T-helper 17 cell (primary cell): ENCODE measurements at places on chromosomes 4 and X.
A peak's percentile ranks its signal among the peaks of the same experiment; 100 is the strongest.

GRCh38 chr4:4866124-4866865 is 6.8 kb downstream of the MSX1 start:
- no peak for DNase-seq
- peaks cover 17% of the 10 kb centered on the region for H3K4me1 ChIP-seq
- peak overlapping the region; percentile 80 for H3K27ac ChIP-seq
- H3K36me3 ChIP-seq: peaks cover 2% of the 10 kb centered on the region

- no peaks in the 10 kb centered on the region for H3K4me1 ChIP-seq
- no peak overlapping the region for H3K4me3 ChIP-seq
- no peak for DNase-seq
- no peak overlapping the region for H3K27ac ChIP-seq
- no peaks in the 10 kb centered on the region for H3K27me3 ChIP-seq
- peaks cover 12% of the 10 kb centered on the region for H3K36me3 ChIP-seq
These were observed 53.7 kb downstream of the UPRT start for GRCh38 chrX:75327607-75328006.

- no peak for DNase-seq
- H3K36me3 ChIP-seq: peaks cover 11% of the 10 kb centered on the region
- no peak overlapping the region for H3K4me3 ChIP-seq
- no peak overlapping the region for H3K27ac ChIP-seq
- peaks cover 7% of the 10 kb centered on the region for H3K4me1 ChIP-seq
These were observed 68.3 kb downstream of the MANBA start for GRCh38 chr4:102692474-102692873.

DNA sequence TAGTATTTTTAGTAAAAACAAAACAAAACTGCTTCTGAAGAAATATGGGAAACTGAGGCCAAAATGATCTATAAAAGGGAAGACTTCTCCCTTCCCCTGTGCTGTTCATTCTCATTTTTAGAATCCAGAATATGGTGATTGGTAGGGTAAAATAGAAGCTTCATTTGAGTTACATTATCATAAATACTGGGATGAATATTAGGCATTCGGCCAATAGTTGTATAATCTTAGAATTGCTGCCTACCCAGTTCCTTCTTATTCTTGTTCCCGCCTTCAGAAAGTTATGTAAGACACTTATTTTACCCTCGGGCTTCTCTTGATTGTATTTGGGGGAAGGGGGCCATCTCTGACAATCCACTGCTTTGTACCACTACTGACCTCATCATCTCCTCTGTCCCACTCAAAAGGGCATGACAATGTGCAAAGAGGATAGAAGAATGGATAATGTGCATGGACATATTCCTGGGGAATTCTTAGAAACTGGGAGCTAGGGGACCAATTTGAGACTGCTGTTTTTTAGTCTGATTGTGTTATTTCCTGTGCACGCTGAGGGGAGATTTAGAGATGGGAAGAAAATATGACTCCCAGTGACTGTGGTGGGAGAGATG is 588 bp downstream of the ART3 start:
- H3K27me3 ChIP-seq: peaks cover 23% of the 10 kb centered on the region
- DNase-seq: no peak
- no peak overlapping the region for H3K4me3 ChIP-seq
- no peaks in the 10 kb centered on the region for H3K4me1 ChIP-seq
- no peak overlapping the region for H3K27ac ChIP-seq
- H3K36me3 ChIP-seq: no peaks in the 10 kb centered on the region

DNA sequence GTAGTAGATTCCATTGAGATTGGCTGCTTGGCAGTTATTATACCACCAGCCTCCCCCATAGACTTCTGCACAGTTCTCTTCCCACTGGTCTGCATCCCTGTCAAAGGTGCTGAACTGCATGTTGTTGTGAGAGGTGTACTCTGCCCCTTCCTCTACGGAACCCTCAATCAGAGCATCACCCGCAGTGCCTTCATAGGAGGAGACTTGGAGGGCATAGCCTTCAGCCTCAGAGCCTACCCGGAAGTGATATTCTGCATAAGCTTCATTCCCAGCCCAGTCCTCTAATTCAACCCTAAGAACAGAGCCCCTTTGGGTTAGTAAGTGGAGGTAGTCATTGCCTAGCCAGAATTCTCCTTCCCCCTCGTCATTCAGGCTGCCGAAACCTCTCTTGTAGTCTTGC is 6.3 kb downstream of the FGA start:
- no peak overlapping the region for H3K4me3 ChIP-seq
- H3K4me1 ChIP-seq: peaks cover 2% of the 10 kb centered on the region
- DNase-seq: no peak
- H3K27ac ChIP-seq: no peak overlapping the region
- H3K36me3 ChIP-seq: peaks cover 2% of the 10 kb centered on the region

- peaks cover 3% of the 10 kb centered on the region for H3K36me3 ChIP-seq
- no peak overlapping the region for H3K4me3 ChIP-seq
- peaks cover 13% of the 10 kb centered on the region for H3K4me1 ChIP-seq
- H3K27me3 ChIP-seq: no peaks in the 10 kb centered on the region
- DNase-seq: no peak
These were observed 509.6 kb upstream of the DIPK2B start for GRCh38 chrX:45710081-45710801.

- H3K27me3 ChIP-seq: no peaks in the 10 kb centered on the region
- no peak overlapping the region for H3K4me3 ChIP-seq
- no peak overlapping the region for H3K27ac ChIP-seq
- no peaks in the 10 kb centered on the region for H3K4me1 ChIP-seq
- peaks cover 3% of the 10 kb centered on the region for H3K36me3 ChIP-seq
- no peak for DNase-seq
These were observed 30.7 kb downstream of the NUP54 start for GRCh38 chr4:76117536-76117935.

DNA sequence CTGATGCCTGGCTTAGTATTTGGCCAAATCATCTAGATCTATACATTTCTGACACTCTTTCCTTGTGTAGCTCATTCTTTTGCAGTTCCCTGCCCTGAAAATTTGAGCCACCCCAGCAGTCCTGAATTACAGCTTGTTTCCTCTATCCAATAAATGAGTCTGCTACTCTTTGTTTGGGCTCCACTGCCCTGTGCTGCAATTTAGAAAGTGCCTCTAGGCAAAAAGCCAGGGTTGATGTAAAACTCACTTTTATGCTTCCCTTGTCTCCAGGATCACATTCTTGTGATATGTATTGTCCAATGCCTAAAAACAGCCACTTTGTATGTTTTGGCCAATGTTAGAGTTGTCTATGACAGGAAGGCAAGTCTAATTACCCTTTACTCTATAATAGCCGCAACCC is 101.7 kb upstream of the MAP3K15 start:
- peaks cover 14% of the 10 kb centered on the region for H3K4me1 ChIP-seq
- H3K27me3 ChIP-seq: no peaks in the 10 kb centered on the region
- no peaks in the 10 kb centered on the region for H3K36me3 ChIP-seq

- no peak for DNase-seq
- H3K36me3 ChIP-seq: peaks cover 6% of the 10 kb centered on the region
- peak overlapping the region; percentile 99 for H3K4me3 ChIP-seq
- peak overlapping the region; percentile 99 for H3K27ac ChIP-seq
- H3K4me1 ChIP-seq: peaks cover 48% of the 10 kb centered on the region
These were observed 19.1 kb downstream of the SH3BP2 start for GRCh38 chr4:2811830-2812611.

GRCh38 chrX:119156241-119156640 is 28.6 kb upstream of the KIAA1210 start:
- peaks cover 18% of the 10 kb centered on the region for H3K27me3 ChIP-seq
- no peaks in the 10 kb centered on the region for H3K36me3 ChIP-seq
- no peak for DNase-seq
- no peak overlapping the region for H3K27ac ChIP-seq
- H3K4me1 ChIP-seq: no peaks in the 10 kb centered on the region

GRCh38 chr4:78424461-78424860 is 127.1 kb upstream of the ANXA3 start:
- H3K36me3 ChIP-seq: no peaks in the 10 kb centered on the region
- H3K27ac ChIP-seq: no peak overlapping the region
- no peak overlapping the region for H3K4me3 ChIP-seq
- peaks cover 20% of the 10 kb centered on the region for H3K27me3 ChIP-seq
- H3K4me1 ChIP-seq: no peaks in the 10 kb centered on the region
- DNase-seq: no peak

DNA sequence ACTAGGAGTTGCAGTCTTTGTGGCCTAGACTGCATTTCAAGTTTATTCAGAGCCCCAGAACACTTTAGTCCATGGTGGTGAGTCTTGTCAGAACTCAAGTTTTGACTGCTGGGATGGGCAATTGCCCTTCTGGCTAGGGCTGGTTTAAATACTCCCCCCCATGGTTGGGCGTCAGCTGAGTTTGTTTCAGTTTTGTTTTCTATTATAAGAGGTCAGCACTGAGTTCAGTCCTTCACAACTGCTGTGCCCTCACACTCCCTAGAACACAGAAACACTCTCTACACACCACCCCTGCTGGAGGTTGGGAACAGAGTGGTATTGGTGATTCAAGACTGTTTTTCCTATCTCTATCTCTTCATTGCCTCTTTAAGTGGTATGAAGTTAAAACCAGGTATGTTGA is 217.0 kb downstream of the GUCY2F start:
- DNase-seq: no peak
- no peak overlapping the region for H3K27ac ChIP-seq
- H3K36me3 ChIP-seq: no peaks in the 10 kb centered on the region
- no peaks in the 10 kb centered on the region for H3K4me1 ChIP-seq

GRCh38 chr4:4712800-4713528 is 146.5 kb upstream of the MSX1 start:
- H3K27ac ChIP-seq: no peak overlapping the region
- no peaks in the 10 kb centered on the region for H3K4me1 ChIP-seq
- H3K27me3 ChIP-seq: no peaks in the 10 kb centered on the region

- H3K4me3 ChIP-seq: no peak overlapping the region
- no peaks in the 10 kb centered on the region for H3K36me3 ChIP-seq
- no peaks in the 10 kb centered on the region for H3K4me1 ChIP-seq
- no peak for DNase-seq
- H3K27ac ChIP-seq: no peak overlapping the region
These were observed 13.5 kb upstream of the PRPS2 start for GRCh38 chrX:12777670-12778069.

DNA sequence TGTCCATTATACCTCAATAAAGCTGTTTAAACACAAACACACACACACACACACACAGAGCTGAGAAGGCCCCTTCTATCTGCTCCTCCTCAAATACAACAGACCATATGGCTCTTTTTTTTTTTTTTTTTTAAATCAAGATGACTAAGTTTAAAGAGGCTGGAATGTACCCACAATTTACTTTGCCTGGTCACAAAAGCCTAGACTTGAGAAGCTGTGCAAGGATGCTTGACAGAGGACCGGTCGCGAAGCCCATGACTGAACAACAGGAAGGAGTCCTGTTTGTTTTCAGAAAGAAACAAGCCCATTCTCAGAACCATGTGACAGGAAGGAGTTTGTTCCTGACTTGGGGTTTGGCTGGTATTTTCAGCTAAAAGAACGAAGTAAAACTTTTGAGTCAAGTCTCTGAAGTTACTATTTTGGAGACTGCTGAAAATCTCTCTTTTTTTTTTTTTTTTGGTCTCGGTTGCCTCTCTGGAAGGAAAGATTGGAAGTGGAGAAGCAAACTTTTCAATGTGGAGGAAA is 650.9 kb upstream of the TENM3 start:
- H3K4me3 ChIP-seq: no peak overlapping the region
- DNase-seq: no peak
- no peak overlapping the region for H3K27ac ChIP-seq
- no peaks in the 10 kb centered on the region for H3K27me3 ChIP-seq
- H3K36me3 ChIP-seq: no peaks in the 10 kb centered on the region

DNA sequence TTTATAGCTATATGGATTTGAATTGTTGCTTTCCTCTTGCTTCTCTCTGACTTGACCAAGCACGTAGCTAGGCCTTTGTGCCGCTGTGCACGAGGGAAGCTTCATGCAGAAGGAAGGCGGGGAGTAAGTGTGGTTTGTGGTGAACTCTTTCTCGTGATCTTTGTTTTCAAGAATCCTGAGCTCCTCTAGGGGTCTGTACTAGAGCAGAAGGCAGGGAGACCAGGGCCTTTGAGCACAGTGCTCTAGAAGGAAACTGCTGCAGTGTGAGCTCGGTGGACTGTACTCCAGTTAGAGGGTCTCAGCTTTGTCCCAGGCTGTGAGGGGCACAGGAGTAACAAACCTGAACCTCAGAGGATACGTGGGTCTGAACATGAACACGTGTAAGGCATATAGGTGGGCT is 49.0 kb downstream of the AGA start:
- no peak overlapping the region for H3K27ac ChIP-seq
- no peaks in the 10 kb centered on the region for H3K36me3 ChIP-seq
- H3K27me3 ChIP-seq: peaks cover 7% of the 10 kb centered on the region
- no peak for DNase-seq
- peaks cover 10% of the 10 kb centered on the region for H3K4me1 ChIP-seq

DNA sequence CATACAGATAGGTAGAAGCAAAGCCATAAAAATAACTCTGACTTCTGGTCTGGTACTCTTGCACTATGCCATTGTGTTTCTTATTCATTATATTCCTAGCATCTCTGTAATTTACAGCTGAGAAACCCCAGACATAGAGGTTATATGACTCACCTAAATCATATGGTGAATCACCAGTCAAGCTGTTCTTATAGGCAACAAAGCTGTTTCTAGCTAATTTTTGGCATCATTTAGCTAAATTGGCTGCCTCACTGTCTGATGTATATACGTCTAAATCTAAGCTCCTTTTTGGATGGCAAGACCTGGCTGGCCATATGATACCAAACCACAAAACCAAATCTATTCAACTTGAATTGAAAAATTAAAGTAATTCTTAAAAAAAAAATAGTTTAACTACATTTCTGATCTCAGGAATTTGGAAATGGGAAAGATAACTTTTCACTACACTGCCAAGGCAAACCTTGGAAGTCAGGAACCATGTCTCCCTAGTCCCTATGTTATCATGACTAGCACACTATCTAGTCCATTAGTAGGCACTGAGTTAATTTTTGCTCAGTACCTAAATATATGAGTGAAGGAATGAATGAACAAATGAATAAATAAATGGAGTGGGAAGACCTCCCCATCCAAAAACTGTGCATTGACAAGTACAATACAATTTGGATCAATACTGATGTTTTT is 41.3 kb upstream of the STAG2 start:
- H3K4me3 ChIP-seq: no peak overlapping the region
- no peaks in the 10 kb centered on the region for H3K27me3 ChIP-seq
- H3K36me3 ChIP-seq: no peaks in the 10 kb centered on the region
- DNase-seq: no peak
- H3K27ac ChIP-seq: peak overlapping the region; percentile 32
- H3K4me1 ChIP-seq: no peaks in the 10 kb centered on the region

DNA sequence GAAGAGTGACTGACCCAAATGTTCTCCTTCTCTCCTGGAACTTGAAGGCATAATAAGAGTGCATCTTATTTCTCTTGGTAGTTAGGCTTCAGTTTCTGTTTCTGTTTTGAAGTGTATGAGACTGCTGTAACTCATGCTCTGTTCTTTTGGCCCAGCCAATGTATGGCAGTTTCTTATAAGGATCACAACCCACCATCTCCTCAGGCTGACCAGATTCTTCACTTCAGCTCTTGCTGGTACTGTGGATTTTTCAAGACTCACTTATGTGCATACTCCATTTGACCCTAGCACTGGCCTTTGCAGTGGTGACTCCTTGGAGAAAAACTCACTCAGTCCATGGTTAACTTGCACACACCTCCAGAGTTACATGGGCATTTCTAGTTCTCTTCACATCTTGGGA is 9.6 kb upstream of the YTHDC1 start:
- no peak overlapping the region for H3K27ac ChIP-seq
- peak overlapping the region; percentile 59 for H3K4me3 ChIP-seq
- H3K36me3 ChIP-seq: no peaks in the 10 kb centered on the region
- H3K4me1 ChIP-seq: peaks cover 6% of the 10 kb centered on the region
